ENCODE measurements at places on chromosomes 1 and 21.

DNA sequence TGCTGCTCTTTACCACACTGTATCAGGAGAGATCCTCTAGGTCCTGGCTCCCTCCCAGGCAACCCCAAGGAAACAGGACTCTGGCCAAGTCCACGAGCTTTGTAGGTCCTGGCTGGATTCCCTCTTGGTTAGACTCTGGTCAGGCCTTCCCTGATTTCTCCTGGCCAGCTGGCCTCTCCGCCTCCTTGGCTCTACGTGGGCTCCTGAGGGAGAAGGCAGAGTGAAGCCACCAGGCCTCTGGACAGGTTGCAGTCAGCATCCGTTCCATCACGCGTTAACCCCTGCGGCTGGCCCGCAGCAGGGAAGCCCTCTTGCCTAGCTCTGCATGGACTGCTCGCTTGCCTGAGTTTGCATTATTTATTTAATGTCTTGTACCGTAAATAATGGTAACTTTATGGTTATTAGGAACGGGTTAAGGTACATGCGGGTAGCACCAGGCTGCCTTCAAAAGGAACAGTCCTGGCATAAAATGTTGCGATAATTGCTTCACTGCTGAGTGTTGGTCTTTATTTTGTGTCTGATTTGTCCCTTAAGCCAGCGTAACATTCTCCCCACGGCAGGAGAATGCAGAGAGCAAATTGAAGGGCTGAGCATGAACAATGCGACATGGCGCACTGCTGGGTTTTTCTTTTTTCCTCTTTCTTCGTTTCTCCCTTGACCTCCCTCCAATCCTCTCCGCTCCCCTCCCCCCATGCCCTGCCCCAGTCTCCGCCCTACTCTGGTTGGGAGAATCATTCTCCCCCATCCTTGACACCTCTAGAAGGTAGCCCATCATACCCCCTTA, 100.3 kb downstream of the RNF220 start:
- DNase-seq, result no peak

DNA sequence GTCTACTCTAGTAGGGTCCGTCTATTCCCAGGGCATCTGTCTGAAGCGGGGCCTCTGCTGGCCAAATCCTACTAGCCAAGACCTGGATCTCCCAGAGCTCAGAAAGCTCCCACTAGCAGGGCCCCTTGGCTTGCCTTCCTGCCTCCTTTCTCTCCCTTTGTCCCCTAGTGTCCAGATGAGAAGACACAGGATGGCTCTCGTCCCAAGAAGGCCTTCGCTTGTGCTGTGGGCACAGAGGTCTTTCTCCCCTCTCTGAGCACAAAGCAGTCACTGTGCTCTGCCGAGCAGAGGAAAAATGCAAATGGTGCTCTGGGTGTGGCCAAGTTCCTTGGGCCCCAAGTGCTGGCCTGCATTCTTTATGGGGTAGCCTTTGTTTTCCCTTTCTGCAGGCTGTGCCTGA, 13.0 kb upstream of the GPR137B start:
- DNase-seq, result no peak

- peak; percentile 55 for DNase-seq
These were observed 456 bp upstream of the SMYD2 start for GRCh38 chr1:214280386-214281020.

DNA sequence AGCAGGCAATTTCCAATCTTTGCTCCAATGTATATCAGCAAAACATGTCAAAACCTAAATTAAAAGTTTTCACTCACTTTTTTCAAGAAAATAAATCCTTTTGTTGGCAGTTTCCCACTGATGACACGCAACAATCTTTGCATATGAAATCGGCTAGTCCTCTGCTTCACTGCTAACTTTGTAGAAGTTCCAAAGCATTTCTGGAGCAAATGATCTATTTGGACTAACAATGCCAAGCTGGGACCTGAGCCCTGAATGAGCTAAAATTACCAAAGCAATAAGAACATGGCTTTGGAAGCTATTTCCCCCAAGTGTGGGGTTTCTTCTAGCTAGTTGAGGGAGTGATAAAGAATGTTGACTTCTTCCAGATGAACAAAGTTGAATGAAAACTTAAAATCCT, 5.1 kb downstream of the BEND5 start:
- no peak for DNase-seq

DNA sequence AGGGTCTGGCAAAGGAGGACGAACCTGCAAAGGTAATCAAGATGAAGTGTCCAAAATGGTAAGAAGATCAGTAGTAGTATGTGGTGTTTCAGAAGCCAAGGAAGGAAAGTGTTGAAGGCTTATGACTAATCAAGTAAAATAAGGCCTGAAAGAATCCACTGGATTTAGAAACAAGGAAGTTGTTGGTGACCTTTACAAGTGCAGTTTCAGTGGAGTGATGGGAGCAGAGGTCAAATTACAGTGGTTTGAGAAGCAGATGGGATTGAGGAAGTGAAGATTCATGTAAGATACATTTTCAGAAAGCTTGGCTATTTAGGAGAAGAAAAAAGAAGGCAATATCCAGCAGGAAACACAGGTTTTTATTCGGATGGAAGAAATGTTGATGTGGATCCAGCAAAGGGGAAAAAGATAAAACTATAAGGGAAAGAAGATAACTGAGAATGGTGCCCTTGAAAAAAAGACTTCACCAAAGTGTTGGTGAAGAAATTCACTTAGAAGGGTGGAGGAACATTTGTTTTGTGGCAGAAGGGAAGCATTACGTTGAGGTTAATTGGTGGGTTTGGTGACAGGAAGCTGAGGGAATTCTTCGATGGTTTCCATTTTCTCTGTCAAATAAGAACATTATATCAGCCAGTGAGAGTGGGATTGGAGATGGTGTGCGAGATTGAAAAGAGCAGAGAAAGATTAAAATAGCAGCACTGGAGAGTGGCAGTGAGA, 2.1 kb downstream of the ARMH1 start:
- peak; percentile 39 for DNase-seq

Measured in NAMALWA (cell line).